ENCODE measurements at places on chromosomes 6 and 20.
A peak's percentile ranks its signal among the peaks of the same experiment; 100 is the strongest.

GRCh38 chr6:144415014-144415413 is 129.9 kb downstream of the UTRN start:
- DNase-seq = peak; percentile 92

DNA sequence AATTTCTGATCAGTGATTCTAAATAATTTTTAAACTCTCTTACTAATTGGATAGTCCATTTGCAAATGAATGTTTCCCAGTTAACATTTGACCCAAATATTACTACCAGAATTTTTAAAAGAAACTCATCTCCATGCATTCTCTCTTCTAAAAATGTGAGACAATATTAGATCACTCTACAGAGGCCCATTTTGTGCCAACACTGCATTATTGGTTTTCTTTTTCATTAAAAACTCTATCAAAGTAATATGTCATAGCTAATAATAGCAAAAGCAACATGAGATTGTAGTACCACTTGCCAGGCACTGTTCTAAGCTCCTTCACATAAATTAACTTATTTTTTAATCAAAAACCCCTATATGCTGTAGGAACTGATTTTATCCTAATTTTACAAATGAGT is 345.6 kb upstream of the PLCB4 start:
- DNase-seq = no peak

DNA sequence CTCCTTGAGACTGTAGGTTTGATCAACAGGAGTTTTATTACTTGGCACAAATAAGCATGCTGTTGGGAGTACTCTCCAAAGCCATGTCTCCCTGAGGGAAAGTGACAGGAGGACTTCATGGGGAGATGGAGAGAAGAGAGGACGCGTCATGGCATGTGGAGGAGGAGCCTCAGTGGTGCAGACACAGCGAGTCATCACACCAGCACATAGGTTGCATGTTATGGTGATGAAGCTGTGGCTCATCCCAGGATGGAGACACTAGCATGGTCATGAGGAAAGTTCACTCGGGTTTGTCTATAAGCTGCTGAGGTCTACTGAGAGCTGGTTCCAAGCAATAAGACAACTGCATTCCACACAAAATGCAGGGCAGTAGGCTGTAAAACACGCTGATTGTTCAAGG is 13.2 kb upstream of the SSTR4 start:
- DNase-seq = no peak

DNA sequence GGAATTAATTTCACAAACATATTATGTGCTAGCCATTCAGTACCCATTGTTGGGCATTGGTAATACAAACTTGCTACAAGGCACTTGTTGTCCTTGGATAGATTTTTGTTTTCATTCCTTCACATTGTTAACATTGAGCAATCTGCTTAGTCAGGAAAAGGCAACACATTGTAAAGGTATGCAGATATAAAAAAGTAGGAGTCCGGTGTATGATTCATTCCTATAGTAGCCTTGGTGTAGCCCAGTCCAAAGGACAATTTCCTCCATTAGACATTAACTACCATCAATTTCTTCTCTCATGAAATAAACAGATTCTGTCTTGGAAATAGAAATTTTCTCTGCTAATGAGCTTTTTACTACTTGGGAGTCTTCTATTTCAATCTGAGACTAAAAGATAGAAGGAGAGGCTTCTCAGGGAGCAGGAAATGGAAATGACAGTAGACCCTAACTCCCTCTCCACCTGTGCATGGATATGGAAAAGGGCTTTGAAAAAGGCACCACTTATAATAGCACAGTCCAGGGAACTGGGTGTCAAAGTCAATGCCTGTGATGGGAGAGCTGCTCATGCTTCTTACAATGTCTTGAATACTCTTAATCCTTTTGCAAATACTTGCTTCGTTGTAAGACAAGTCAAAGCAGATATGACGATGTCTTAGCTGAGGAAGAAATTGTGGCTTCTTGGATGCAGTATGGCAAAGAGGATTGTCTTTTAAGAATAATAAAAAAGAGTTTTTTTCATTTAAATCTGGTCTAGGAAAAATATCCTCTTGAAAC is 369.4 kb upstream of the CITED2 start:
- no peak for DNase-seq

DNA sequence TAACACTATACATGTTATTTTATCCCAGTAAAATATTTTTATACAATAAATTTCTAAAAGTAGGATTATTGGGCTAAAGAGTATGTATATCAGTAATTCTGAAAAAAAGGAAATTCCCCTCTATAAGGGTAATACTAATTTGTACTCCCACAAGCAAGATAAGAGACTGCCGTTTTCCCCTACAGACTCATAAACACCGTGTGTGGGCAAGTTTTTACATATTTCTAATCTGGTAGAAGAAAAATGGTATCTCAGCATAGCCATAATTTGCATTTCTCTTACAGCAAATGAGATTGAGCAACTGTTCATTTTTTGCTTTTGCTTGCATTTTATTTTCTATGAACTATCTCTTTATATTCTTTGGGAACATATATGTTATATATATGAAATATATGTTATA is 26.0 kb upstream of the MYMX start:
- DNase-seq = no peak

- no peak for DNase-seq
These were observed 91.7 kb upstream of the PDE7B start for GRCh38 chr6:135759831-135760230.

DNA sequence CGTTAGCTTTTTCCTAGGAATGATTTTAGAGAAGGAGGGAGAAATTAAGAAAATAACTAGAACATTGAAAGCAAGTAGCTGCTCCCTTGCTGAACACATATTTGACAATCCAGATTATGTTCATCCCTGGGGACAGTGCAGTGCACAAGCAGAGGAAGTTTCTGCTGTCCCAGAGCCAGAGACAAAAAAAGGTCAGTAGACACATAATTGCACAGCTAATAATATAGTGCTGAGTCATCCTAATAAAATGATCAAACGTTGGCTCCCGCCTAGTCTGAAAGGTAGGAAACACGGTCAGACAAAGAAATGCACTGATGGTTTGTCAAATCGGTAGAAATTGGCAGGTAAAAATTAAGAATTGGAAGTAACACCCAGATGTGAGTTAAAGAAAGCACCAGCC is 21.7 kb upstream of the SSTR4 start:
- peak; percentile 58 for DNase-seq

- DNase-seq = no peak
These were observed 36.3 kb upstream of the CMTR1 start for GRCh38 chr6:37396571-37397180.

GRCh38 chr20:62507323-62507722 is 31.5 kb upstream of the GATA5 start:
- DNase-seq = no peak

- DNase-seq = peak; percentile 28
These were observed 8.9 kb upstream of the TAAR5 start for GRCh38 chr6:132598473-132598872.

- no peak for DNase-seq
These were observed 378.7 kb upstream of the SOX4 start for GRCh38 chr6:21214738-21215448.

- DNase-seq = no peak
These were observed 5.1 kb downstream of the CST7 start for GRCh38 chr20:24954151-24954550.

DNA sequence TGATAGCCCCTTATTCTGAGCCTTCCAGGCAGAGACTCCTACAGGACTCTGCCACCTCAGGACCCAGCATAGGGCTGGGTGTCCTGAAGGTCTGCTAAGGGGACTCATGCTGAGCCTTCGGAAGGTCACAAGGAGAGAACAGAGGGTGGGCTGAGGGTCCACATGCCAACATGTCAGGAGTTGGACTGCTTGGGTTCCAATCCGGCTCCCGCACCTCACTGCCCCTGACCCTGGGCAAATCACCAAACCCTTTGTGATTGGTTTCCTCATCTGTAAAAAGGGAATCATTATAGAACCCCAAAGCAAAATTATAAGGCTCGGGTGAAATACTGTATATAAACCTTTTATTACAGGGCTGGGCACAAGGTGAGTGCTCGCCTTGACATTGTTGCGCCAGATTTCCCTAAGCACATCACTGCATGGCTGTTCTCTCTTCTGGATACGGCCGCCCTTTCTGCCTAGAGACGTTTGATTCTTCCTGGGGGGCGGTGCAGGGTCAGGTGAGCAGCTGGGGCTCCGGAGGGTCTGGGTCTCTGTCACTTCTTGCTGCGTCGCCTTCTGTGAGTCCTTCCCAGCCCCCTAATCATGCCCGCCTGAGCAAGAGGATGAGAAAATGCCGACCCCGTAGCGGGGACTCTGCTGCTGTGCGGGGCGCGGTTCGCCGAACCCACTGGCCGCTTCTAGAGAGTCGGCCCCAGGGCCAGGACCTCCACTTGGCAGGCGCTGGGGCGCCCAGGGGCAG is 90.5 kb upstream of the EPB41L1 start:
- DNase-seq = no peak

DNA sequence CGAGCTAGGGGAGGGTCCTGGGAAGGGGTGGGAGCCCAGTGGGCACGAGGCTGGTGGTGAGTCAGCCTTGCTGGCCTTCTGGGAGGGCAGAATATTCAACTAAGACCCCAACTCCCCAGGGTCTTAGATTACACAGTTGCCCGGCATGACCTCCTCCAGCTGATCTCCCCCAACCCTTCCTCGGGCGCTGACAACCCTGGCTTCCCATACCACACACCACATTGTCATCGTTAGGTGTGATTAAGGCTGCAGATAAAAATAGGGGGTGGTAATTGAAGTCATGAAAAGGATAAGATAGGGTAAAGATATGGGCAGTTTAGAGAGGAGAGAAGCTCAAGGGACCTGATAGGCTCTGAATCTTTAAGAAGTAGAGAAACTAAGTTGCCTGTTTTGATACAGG is 10.5 kb downstream of the CDC40 start:
- DNase-seq = no peak

- no peak for DNase-seq
These were observed 211.8 kb downstream of the CDKAL1 start for GRCh38 chr6:20746024-20746423.

- DNase-seq = peak; percentile 15
These were observed 695.2 kb downstream of the PHF3 start for GRCh38 chr6:64330694-64331307.

DNA sequence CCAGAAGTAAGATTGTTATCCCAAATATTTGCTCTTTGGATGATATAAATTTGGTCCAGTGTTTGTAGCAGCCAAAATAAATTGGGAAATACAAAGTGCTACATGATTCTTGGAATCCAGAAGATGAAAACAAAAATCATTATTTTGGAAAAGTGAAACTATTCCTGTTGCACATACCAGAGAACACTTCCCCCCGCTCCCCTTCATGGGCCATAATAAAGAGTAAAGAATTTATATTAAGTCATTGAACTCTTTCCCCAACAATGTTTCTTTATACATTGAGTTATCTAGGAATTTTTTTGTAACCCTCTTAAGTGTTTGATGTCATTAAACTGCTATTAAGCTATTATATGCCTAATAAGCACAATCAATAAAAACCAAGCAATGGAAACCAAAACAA is 490.4 kb upstream of the HS3ST5 start:
- DNase-seq = no peak

DNA sequence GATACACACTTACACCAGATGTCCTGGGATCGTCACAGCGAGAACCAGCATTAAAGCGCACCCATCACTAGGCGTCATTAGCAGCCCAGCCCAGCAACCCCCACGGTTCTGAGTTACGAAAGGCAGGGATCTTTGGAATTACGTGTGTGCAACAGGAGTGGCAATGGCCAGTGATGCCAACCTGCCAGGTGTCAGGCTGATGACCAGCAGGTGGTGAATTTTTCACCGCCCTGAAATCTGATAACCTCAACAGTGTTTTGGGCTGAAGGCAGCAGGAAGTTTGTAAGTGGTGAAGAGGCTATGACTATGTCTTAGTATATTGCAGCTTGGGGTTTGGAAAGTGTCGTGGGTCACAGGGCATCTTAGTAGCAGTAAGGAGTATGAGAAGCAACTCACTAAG is 166.1 kb downstream of the TMEM242 start:
- no peak for DNase-seq

- no peak for DNase-seq
These were observed 34.9 kb upstream of the HECA start for GRCh38 chr6:139099984-139100383.

DNA sequence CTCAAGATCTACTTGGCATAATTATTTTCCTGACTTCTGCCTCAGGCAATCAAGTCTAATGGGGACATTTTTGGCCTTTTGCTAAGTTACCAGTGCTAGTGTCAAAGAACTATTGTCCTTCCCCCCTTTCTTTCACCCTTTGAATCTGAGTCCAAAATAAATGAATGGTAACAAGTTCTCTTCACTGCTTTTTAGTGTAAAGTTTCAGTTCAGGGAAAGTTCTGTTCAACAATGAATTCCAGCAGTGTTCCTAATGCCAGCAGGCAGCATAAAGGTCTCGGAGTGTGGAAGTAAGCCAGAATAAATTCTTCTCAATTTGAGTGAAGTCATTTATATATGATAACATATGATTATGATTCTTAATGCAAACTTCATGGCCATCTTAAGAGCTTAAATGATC is 20.8 kb upstream of the TSPYL1 start:
- no peak for DNase-seq

GRCh38 chr20:34171640-34172039 is 59.6 kb upstream of the EIF2S2 start:
- DNase-seq = no peak

DNA sequence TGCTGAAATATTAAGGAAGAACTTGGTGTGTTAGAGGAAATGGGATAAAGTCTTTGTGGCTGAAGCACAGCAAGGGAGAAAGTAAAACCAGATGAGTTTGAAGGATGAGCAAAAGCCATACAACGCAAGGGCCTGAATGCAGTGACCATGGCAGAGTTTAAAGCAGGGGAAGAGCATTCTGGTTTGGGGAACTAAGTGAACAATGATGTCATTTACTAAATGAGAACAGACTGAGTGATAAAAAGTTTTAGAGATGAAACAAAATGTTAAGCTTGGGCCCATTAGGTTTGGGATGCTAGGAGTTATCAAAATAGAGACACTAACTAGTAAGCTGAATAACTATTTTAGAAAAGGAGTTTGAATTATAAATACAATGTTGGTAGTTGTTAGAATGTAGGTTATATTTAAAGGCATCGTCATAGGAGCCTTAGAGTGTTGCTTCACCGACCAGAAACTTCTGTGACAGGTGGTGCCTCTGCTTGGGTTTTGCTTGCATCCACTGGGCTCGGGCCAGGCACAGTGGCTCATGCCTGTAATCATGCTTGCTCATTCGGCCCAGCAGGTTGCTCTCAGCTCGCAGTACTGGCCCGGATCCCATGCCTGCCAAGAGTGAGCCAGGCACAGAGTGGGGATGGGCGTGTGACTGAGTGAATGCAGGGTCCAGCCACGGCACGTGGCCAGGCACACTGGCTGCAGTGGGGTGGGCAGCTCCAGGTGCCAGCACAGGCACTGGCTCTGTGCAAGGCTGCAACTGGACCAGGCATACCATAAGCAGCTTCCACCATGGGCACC is 37.4 kb upstream of the OPRM1 start:
- no peak for DNase-seq

GRCh38 chr6:19444041-19444440 is 393.1 kb upstream of the ID4 start:
- DNase-seq = no peak

GRCh38 chr6:170583756-170584180 is 669 bp downstream of the PDCD2 start:
- DNase-seq = no peak

GRCh38 chr20:41361757-41362747 is 4.6 kb downstream of the EMILIN3 start:
- no peak for DNase-seq
